ENCODE measurements at places on chromosomes 12 and 14.
A peak's percentile ranks its signal among the peaks of the same experiment; 100 is the strongest.

DNA sequence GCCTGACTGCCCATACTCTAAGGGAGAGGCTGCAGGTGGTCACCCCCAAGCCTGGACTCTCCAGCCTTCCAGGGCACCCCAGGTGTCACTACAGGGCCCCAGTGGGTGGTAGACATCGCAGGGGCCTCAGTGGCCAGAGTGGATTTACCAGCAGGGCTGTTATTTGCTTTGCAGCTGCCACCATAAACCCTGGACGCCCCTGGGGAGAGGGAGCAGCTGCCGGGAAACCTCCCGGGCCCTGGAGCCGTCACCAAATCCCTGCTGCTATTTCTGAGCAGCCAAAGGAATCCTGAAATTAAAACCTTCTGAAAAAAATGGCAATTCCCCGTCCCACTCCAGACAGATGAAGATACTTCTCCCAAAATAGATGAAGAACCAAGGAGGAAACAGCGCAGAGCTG, 13.9 kb downstream of the TMEM119 start:
- DNase-seq: no peak

DNA sequence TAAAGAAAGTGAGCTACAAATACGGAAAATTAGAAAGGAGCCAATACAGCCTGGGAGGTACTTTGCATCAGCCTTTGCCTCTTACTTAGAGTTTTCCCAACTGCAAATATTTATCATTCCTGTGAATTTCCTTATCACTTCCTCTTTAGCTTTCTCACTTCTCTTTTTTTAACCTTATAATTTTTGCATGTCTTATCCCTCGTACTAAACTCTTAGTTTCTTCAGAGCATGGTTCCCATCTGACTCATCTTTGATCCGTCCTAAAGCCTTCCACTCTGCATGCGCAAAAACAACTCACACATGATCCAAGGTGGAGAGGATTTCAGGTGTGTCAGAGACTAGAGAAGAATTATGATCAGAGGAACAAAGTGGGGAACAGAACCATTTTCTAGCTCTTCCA, 9.6 kb upstream of the SNAPC1 start:
- DNase-seq: no peak

- peak; percentile 90 for DNase-seq
Observed at GRCh38 chr14:74941676-74942097, 13.7 kb downstream of the PGF start.

- no peak for DNase-seq
Observed at GRCh38 chr14:60348211-60348610, 99.2 kb downstream of the PPM1A start.

GRCh38 chr12:69884386-69884785, 59.4 kb downstream of the MYRFL start:
- no peak for DNase-seq

DNA sequence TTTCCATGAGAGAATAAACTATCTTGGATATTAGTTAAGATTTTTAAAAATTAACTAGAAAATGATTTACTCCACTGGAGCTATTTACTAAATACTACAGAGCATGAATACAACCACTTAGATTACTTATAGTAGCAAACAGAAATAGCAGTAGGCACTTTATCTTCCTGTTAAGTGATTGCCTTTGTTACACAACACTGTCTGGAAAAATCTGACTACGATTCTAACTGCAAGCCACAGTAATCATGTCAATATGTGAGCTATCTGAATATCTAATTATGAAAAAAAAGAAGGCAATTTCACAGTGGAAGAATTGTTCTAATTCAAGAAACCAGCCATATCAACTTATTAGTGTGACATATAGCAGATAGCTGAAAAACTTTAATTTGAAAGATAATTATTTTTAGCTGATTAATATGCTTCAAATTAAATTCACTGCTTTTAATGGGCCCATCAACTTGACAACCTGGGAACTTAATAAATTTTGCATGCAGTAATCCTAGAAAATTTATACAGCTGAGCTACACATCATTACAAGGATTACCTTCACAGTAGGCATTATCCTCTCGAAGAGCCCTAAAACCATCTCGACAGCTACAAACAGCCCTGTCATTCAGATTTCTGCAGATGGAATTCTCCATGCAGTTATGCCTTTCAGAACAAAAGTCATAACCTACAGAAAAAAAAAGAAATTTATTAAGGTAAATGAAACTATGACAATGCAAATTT, 172.8 kb downstream of the NELL2 start:
- no peak for DNase-seq

DNA sequence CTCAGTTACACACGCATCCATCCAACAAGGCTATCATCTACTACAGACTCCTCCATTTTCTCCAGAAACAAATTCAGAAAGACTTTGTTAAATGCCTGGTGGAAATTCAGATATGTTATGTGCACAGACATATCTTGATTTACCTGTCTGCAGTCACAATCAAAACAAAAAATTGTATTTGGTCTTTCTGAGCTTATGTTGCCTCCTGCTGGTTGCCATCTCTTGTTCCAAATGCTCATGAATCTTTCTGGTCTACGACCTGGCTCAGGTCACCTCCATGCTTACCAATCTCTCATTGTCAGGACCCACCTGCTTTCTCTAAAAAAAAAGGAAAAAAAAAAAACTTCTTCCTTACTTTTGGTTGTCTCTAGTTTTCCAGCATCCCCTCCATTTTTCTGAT, 169.2 kb upstream of the PLXNC1 start:
- DNase-seq: no peak

DNA sequence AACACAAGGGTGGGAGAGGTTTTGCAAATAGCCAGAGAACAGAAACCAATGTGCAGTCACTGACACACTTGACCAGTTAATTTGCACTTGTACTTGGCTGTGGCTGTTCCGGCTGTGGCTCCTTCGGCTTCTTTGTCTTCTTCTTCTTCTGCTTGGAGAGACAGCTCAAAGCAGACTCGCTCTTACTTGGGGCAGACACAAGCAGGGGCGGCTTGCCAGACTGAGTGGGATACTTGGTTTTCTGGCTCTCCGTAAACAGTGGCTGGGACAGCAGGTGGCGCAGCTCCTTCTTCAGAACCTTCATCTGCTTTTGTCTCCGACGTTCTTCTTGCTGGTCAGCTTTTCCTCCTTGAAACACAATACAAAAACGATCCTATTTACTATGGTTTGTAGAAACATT, 25.0 kb downstream of the OTUB2 start:
- DNase-seq: peak; percentile 74

GRCh38 chr12:88982694-88983093, 369.6 kb downstream of the DUSP6 start:
- no peak for DNase-seq

DNA sequence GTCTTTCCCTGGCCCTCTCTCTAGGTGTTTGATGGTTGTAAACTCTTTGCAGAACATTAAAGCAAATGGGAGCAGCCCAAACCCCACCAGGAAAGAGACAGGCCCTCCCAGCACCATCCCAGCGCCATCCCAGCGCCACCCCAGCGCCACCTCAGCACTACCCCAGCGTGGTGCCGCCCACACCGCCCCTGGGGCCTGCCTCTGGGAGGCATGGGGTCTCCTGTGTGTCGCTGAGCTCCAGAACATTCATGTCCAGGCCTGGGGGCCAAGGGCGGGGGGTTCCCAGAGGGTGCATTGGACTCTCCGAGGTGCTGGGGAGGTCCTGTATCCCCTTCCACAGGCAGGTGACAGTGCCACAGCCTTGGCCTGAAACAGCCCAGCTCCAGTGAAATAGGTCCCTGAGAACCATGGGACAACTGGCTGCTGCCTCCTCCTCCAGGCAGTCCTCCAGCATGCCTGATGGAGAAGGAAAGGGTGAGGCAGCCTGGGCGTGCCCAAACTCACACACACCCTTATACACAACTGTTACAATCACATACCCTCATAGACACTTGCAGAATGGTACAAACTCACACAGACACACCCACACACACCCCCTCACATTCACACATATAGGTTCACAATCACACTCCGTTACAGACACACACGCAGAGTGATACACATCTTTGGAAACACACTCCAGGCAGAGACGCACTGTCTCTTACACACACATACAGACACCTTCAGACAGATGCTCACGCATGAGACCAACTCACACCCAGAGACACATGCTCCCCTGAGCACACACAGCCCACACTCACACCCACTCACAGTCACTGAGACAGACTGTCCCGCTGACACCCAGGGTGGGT, 44.4 kb upstream of the NCOR2 start:
- no peak for DNase-seq

GRCh38 chr12:109693653-109694600, 19.7 kb upstream of the FAM222A start:
- no peak for DNase-seq

GRCh38 chr12:79415746-79416435, 274.9 kb downstream of the PAWR start:
- DNase-seq: no peak

- no peak for DNase-seq
Observed at GRCh38 chr14:61234215-61234916, 46.8 kb downstream of the TMEM30B start.

- DNase-seq: no peak
Observed at GRCh38 chr14:71273366-71273765, 366.1 kb downstream of the PCNX1 start.

DNA sequence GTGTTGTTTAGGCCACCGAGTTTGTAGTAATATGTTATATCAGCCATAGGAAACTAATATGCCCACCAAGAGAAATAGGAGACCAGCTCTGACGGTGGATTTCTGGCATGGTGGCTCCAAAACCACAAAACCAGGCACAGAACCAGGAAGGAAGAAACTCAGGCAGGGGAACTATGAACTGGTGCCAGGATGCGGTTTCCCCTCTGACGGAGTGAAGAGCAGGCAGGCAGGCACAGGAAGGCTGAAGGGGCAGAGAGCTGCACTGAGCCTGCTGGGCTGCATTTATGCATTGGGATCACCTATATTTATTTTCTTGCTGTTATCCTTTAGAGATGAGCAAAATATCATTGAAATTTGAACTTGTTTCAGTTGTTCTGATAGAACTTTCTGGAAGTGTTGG, 479.4 kb downstream of the VRK1 start:
- DNase-seq: no peak

All from globus pallidus (tissue), 1 donor.